Effector memory CD4-positive, alpha-beta T cell (primary cell): ENCODE measurements at places on chromosomes 1 and 21.

DNA sequence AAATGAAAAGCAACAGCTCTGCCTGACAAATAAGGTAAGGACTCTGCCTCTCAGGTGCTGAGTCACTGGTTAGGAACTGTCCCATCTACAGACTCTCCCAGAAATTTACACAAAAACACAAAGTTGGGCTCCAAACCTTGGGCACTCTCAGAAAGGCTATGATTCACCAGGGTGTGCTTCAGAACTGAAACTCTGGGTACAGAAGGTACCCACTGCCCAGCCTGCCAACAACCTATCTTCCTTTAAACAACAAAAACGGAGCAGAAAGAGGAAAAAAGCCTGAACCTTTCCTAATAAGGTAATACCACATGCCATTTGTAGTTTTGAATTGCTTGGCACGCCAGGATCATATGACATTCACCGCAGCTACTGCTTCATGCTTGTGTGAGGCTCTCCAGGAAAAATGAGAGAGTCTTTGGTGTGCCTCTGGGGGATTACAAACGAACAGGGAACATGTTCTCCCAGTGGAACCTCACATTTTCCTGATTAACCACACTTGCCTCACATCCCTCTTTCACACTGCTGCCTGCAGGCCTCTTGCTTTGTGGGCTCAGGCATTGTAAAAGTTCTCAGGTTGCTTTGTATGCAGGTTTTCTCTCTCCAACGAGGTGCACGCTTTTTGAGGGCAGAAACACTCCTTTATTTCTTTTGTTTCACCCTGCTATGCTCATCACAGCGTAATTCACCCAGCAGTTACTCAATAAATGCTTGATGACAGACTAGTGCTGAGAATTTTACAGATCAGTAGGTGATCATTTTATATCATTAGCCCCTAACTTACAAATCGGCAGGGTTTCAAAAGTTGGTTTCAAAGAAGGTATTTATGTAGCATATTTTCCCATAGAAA lies 65.1 kb downstream of the GADD45A start:
- H3K27me3 ChIP-seq: no peaks in the 10 kb centered on the region
- no peak for DNase-seq
- H3K27ac ChIP-seq: no peak overlapping the region
- H3K36me3 ChIP-seq: no peaks in the 10 kb centered on the region
- no peaks in the 10 kb centered on the region for H3K4me1 ChIP-seq

- no peak for DNase-seq
- peak overlapping the region; percentile 98 for H3K4me3 ChIP-seq
- peaks cover 19% of the 10 kb centered on the region for H3K4me1 ChIP-seq
- no peaks in the 10 kb centered on the region for H3K27me3 ChIP-seq
- H3K36me3 ChIP-seq: peaks cover 4% of the 10 kb centered on the region
These were observed 506 bp downstream of the C1orf50 start for GRCh38 chr1:42767510-42768000.

- H3K27ac ChIP-seq: no peak overlapping the region
- no peak for DNase-seq
- no peaks in the 10 kb centered on the region for H3K4me1 ChIP-seq
- no peaks in the 10 kb centered on the region for H3K36me3 ChIP-seq
- no peak overlapping the region for H3K4me3 ChIP-seq
These were observed 80.8 kb upstream of the UBE2U start for GRCh38 chr1:64122588-64122987.

DNA sequence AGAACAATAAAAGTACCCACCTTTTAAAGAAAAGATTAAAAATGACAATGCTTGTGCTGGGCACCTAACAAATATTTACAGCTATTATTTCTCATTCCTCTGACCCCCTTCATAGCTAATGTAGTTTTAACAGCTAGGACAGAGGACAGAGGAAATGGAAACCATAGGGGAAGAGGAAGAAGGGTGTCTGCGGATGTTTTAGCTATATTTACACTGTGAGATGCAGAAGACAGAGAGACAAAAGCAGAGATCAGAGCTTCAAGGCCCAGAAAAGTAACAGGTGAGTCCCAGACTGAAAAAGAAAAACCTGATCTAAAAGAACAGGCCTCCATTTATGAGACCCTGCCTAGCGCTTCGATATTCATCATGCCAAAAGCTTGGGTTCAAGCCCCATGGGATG lies 72.0 kb downstream of the ZNF281 start:
- H3K4me1 ChIP-seq: no peaks in the 10 kb centered on the region
- no peak overlapping the region for H3K27ac ChIP-seq
- H3K27me3 ChIP-seq: no peaks in the 10 kb centered on the region
- no peak overlapping the region for H3K4me3 ChIP-seq
- DNase-seq: no peak

DNA sequence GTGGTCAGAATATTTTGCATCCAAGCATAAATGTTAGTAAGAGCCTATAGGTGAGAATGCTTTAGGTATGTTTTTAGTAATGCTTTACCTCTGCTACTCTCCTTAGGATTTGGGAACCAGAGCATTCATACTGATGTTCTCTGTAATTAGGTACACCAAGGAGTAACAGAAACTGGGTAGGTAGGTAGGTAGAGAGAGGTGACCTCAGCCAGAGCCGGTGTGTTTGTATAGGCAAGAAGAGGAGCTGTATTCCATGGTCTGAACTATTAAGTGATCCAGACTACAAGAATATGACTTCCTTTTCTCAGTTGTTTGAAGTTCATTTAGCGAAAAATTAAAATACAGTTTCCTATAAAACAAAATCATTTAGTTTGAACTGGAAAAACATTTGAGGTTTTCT lies 108.5 kb downstream of the SDCCAG8 start:
- no peaks in the 10 kb centered on the region for H3K27me3 ChIP-seq
- H3K4me3 ChIP-seq: no peak overlapping the region
- H3K36me3 ChIP-seq: no peaks in the 10 kb centered on the region
- no peak for DNase-seq
